ENCODE measurements at places on chromosomes 7 and 10.

GRCh38 chr10:45471059-45471458 lies 97.0 kb downstream of the ALOX5 start:
- peak; percentile 82 for DNase-seq

GRCh38 chr10:71975871-71976725 lies 11.9 kb downstream of the CHST3 start:
- no peak for DNase-seq

- no peak for DNase-seq
Observed at GRCh38 chr10:128879441-128880140, 587.5 kb upstream of the MGMT start.

DNA sequence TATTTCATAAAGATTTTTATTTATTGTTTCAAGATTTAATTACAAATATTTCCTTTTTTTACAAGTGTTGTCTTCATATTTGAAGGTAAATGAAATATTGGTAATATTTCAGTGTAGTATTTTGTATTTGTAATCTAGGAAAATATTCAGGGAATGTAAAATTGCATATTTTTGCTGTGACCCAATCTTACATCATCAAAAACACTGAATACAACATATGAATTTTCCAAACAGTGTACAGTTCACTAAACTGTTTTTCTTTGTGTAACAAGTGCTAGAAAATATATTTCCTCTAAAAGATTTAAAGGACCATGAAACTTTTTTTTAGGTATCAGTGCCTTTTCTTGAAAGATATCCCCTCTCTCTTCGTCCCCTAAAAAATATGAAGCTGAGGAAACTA lies 251.9 kb upstream of the KCND2 start:
- DNase-seq = no peak

GRCh38 chr10:69817078-69817581 lies 15.4 kb downstream of the COL13A1 start:
- DNase-seq = no peak

DNA sequence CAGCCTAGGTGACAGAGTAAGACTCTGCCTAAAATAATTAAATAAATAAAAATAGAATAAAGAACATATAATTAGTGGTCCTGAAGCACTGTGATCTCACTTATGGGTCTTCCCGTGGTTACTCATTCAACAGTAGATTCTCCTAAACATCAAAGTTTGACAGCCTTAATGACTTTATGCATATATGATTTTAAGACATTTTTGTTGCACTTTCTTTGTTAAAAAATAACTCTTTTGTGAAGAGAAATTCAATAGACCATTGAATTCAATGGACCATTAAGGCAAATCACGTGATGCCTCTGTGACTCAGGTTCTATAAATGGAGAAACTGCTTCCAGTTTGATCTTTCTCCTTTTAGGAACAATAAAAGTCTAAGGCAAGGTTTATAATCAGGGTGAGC lies 59.6 kb downstream of the ATOH7 start:
- no peak for DNase-seq

DNA sequence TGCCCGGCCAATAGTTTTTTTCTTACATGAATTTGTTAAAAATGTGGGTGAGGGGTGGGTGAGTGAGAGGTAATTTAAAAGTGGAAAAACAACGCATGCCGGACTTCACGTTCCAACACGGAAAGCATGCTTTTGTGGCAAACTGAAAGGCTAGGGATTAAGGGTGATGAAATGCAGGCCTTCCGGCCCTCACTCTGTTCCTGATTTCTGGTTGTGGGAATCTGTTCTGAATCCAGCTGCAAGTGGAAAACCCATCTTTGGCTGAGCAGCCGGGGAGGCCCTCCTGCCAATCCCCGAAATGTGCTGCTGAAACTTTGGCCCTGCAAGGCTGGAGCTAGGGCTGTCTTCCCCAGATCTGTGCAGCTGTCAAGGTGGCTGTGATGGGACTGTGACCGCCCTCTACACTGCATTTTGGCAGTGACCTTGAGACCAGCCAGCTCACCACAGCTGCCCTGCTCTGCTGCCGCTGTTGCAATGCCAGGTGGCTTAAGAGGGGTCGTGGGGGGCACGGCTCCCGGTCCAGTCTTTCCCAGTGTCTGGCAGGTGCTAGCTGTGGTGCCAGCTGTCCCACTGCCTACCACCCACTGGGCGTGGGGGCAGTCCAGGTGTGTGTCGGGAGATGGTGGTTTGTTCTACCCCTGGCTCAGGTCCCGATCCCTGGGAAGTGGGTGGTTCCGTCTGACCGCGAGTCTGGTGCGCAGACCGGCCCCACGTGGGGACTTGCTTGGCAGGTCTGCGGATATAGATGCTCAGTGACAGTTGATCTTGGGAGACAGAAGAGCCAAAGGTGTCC lies 39.0 kb downstream of the TET1 start:
- DNase-seq = peak; percentile 86

DNA sequence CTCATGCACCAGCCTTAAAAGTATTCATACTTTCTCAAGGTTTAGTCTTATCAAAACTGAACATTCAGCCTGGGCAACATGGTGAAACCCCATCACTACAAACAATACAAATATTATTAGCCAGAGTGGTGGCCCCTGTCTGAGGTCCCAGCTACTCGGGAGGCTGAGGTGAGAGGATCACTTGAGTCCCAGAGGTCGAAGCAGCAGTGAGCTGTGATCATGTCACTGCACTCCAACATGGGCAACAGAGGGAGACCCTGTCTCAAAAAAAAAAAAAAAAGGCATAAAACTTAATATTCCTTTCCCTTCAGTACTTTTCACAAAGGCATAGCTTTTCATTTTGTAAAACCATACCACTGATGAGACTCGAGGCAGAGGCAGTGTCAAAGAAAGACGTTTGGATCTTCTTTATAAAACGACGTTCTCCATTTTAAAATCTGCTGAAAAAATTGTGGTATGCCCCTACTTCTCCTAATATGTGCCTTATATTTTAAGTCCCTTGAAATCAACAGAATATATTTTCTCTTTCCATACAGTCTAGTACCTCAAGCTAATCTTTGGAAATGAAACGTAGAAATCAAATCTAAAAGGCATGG lies 1.9 kb downstream of the NSUN6 start:
- DNase-seq = no peak

- DNase-seq = no peak
Observed at GRCh38 chr10:61164458-61165160, 220.6 kb upstream of the RHOBTB1 start.

DNA sequence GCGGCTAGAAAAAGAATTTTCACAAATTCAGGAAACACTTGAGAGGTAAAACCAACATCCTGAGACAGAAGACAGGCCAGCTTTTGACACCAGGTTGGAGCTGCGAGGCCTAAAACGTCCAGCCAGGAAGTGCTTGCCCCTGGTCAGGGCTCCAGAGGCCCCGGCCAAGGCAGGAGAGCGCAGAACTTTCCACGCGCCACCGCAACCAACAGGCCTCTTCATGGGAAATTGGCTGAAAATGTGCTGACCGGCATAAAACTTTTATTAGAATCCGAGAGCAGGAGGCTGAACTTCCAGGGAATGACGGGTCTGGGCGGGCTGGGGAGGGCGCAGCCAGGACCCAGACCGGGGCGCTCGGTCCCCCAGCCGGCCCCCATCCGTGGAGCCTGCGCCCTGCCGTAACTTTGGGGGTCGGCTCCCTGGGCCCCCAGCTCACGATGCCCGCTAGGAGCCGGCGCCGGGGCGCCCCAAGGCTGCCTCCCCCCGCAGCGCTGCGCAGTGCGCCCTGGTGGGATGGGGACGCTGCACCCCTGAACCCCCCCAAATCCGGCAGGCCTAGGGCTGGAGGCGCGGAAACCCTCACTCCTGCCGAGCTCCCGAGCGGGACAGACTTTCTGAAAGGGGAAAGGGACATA lies 414.0 kb upstream of the MKI67 start:
- no peak for DNase-seq

DNA sequence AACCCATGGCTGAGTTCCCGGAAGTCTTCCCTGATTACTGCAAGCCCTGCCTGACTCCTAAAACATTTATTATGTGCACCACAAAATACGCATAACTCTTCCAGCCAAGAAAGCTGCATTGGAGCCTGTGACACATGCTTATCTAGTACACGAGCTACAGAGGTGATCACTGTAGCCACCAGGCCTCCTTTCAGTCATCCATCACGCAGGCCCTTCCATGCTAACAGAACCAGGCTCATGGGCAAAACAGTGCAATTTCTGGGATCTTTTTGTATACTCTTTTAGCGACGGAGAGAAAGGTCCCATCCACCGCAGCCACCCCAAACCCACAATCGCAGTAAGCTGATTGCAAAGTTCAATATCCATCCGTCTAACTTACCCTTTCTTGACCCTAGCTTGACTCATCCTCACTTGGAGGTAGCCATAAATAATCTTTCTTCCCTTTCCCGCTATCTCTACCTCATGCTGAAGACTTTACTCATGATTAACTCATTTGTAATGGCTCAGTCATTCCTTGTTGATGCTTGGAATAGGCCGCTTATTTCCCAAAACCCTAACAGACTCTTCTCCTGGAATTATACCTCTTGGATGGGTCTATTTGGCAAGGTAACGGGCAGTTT lies 1203.5 kb downstream of the TYW1 start:
- no peak for DNase-seq

DNA sequence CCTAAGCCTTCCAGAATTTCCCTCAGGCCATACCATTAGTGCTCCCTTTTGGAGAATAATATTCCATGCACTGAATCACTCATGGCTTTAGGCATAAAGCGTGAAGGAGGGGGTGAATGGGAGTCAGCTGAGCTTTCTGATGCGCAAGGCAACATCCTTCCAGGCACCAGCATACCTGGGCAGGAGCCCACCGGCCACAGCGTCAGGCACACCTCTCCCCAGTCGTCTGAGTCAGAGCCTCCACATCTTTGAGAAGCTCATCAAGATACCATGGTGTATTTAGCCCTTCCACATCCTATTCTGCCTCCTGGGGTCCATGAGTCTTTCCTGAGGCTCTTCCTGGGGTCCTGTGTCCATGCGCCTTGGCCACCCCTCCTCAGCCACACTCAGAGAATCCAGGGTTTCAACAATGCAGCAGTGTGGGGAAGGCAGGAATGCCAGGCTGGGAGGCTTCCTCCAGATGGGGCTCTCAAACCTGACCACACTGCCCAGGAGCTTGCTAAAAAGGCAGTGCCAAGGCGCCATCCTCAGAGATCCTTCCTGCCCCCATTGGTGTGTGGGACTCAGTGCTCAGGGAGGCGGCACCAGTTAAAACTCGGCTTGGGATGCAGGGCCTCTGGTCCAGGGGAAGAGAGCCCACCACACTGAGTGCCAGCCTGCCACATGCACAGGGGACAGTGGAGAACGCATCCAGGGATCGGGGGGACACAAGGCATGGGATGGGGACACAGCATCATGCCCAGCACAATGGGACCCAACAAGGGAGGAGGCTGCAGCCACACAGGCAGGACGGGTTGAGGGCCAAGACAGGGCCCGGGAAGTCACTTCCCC lies 31.6 kb downstream of the RASGEF1A start:
- DNase-seq = peak; percentile 4

DNA sequence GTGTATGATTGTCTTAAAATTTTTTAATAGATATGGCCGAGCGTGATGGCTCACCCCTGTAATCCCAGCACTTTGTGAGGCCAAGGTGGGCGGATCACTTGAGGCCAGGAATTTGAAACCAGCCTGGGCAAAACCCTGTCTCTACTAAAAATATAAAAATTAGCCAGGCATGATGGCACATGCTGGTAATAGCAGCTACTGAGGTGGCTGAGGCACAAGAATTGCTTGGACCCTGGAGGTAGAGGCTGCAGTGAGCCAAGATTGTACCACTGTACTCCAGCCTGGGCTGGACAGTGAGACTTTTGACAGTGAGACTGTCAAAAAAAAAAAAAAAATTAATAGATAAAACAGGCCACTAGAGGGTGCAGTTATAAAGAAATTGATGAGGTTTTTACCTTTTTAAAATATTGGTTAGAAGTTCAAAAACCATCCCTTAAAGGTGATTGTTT lies 20.5 kb downstream of the NOM1 start:
- no peak for DNase-seq

DNA sequence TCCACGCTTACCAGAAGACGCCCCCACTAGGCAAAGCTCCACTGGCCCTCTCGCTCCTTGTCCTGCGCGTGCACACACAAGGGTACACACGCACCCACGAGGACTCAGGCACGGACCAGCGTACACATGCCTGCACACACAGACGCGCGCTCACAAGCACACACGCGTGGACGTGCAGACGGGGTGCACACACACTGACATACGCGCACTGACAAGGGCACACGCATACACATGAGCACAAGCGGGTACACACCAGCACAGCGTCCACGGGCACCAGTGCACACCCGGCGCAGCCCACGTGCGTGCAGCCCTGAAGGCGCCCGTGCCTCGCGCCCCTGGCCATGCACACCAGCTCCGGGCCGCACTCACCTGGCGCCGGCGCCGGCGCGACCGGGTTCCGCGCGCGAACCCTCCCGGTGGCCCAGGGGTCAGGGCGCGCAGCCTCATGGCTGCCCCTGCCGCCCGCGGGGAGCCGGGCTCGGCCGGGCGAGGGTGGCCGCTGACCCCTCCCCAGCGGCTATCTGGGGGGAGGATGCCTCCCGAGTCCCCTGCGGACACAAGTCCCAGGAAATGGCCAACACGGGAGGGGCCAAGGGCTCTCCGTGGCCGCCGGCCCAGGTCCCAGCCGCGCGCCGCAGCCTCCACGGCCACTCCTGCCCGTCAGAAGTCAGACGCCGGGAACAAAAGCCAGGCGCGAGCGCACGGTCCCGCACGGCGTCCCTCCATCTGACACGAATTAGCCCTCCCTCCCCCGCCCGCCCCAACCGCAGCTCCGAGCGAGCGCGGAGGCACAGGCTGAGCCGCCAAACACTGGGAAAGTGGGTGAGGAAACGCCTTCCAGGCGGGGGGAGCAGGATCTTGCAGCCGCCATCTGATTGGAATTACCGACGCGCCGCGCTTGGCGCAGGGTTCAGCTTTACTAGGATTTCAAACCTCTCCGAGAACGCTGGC lies 45.0 kb downstream of the TNS3 start:
- no peak for DNase-seq

DNA sequence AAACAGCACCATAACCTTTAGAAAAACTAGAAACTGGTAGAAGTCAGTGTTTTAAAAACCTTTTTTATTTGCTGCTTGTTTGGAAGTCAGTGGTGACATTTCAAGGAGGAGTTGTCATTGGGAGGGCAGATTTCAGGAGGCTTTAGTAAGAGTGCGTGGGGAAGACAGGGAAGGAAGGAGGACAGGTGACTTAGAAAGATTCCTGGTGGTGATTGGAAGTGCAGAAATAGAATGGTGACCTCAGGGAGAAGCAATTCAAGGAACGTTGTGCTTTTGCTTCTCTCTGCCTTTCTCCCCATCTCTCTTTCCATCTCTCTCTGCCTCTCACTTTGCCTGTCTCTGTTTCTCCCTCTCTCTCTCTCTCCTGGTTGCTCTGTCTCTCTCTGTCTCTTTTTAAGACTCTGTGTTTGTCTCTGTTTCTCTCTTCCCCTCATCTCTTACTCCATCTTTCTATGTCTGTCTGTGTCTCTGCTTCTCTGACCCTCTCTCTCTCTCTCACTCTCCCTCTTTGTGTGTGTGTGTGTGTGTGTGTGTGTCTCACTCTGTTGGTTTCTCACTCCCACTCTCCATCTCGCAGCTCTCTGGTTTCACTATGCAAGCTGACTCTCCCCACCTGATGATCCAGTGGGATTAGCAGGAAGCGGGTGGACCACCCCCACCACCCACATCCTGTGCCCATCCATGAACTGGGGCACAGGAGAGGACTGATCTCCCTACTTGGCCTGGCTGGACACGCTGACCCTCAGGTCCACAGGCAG lies 10.9 kb upstream of the PFKP start:
- no peak for DNase-seq

All from HAP-1 (cell line).